ENCODE measurements at places on chromosomes 11 and 22.

GRCh38 chr22:45907996-45908395 is 69.0 kb downstream of the WNT7B start:
- DNase-seq: no peak

- DNase-seq: no peak
Measured at GRCh38 chr11:123321636-123322035, 108.4 kb upstream of the GRAMD1B start.

- no peak for DNase-seq
Measured at GRCh38 chr11:32597921-32598320, 14.3 kb downstream of the EIF3M start.

GRCh38 chr22:49208768-49209252 is 618.9 kb downstream of the BRD1 start:
- no peak for DNase-seq
